ENCODE measurements at places on chromosomes 16 and 17.

GRCh38 chr17:19295473-19296135 lies 58.4 kb downstream of the EPN2 start:
- no peak for DNase-seq

- DNase-seq = no peak
These were observed 36.9 kb upstream of the C17orf78 start for GRCh38 chr17:37338847-37339246.

GRCh38 chr17:32285306-32285705 lies 19.7 kb downstream of the RHBDL3 start:
- DNase-seq = no peak

DNA sequence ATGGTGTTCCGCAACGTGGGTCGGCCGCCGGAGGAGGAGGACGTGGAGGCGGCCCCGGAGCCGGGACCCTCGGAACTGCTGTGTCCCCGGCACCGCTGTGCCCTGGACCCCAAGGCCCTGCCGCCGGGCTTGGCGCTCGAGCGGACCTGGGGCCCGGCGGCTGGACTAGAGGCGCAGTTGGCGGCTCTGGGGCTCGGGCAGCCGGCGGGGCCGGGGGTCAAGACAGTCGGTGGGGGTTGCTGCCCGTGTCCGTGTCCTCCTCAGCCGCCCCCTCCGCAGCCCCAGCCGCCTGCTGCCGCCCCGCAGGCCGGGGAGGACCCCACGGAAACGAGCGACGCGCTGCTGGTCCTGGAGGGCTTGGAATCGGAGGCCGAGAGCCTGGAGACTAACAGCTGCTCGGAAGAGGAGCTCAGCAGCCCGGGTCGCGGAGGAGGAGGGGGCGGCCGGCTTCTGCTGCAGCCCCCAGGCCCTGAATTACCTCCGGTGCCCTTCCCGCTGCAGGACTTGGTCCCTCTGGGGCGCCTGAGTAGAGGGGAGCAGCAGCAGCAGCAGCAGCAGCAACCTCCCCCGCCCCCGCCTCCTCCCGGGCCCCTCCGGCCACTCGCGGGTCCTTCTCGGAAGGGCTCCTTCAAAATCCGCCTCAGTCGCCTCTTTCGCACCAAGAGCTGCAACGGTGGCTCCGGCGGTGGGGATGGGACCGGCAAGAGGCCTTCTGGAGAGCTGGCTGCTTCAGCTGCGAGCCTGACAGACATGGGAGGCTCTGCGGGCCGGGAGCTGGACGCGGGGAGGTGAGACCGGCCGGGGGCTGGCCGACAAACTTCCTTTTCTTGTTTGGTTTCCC lies 821 bp downstream of the SOCS7 start:
- DNase-seq = no peak

- DNase-seq = no peak
These were observed 45.6 kb downstream of the ADCY7 start for GRCh38 chr16:50311891-50312501.

Measured in activated CD4-positive, CD25-positive, alpha-beta regulatory T cell (primary cell).